SHP77 (cell line): ENCODE measurements at places on chromosomes 12 and 14.
A peak's percentile ranks its signal among the peaks of the same experiment; 100 is the strongest.

GRCh38 chr14:77612011-77612620 lies 4.3 kb downstream of the SPTLC2 start:
- no peak for DNase-seq

DNA sequence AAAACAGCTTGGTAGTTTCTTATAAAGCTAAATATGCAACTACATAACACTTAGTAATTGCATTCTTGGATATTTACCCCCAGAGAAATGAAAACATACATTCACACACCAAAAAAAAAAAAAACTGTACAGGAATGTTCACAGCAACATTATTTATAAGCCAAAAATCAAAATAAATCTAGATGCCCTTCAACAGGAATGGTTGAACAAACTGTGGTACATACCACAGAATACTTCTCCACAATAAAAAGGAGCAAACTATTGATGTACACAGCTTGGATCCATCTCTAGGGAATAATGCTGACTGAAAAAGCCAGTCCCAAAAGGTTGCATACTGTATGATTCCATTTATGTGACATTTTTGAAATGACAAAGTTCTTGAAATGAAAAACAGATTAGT lies 62.1 kb upstream of the SLC38A4 start:
- DNase-seq: no peak

DNA sequence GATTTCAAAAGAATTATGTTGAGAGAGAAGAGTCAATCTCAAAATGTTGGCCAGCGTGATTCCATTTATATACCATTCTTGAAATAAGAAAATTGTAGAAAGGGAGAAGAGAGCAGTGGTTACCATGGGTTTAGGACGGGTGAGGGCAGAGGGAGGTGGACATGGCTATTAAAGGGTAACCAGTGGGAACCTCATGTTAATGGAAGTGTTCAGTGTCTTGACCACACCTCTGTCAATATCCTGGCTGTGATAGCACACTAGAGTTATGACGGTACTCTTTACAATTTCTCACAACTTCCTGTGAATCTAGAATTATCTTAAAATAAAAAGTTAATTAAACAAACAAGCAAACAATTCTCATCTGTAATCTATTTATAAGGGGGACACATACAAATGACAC lies 821.2 kb downstream of the VRK1 start:
- no peak for DNase-seq

GRCh38 chr12:4353785-4354208 lies 25.7 kb downstream of the FGF23 start:
- no peak for DNase-seq

DNA sequence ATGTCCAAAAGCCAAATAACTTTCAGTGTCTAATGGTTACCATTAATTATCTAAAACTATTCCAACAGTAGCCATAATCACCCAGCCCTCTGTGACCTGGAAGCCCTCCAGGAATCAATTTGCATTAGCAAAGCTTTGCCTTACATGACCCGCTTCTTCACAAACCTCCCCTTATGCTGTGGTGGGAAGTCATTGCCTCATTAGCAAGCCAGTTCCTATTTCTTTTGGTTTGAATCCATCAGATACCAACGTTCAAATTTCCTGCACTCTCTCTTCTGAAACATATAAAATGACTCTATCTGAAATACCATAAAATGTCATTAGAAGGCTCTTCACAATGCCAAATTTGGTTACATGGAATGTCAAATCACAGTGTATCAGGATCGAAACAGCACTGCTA lies 268.3 kb upstream of the PRKD1 start:
- no peak for DNase-seq

GRCh38 chr12:106282457-106283097 lies 20.0 kb upstream of the TCP11L2 start:
- DNase-seq: peak; percentile 50

DNA sequence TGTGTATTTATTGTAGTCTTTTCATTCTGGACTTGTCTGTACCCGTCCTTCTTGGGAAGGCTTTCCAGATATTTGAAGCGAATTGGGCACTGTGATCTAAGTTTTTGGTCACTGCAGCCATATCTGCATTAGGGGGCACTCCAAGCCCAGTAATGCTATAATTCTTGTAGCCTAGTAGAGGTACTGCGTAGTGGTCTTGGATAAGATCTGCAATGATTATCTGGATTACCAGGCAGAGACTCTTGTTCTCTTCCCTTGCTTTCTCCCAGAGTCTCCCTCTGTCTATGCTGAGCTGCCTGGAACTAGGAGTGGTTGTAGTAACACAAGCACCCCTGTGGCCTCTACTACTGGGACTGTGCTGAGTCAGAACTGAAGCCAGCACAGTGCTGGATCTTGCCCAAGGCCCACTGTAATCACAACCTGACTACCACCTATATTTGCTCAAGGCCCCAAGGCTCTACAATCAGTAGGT lies 30.0 kb downstream of the SLC38A2 start:
- peak; percentile 15 for DNase-seq

- peak; percentile 75 for DNase-seq
Measured at GRCh38 chr14:24037658-24038037, 14.2 kb upstream of the CARMIL3 start.

- DNase-seq: no peak
Measured at GRCh38 chr12:11543457-11544158, 105.9 kb upstream of the ETV6 start.

- no peak for DNase-seq
Measured at GRCh38 chr12:132366341-132366861, 37.0 kb upstream of the GALNT9 start.

DNA sequence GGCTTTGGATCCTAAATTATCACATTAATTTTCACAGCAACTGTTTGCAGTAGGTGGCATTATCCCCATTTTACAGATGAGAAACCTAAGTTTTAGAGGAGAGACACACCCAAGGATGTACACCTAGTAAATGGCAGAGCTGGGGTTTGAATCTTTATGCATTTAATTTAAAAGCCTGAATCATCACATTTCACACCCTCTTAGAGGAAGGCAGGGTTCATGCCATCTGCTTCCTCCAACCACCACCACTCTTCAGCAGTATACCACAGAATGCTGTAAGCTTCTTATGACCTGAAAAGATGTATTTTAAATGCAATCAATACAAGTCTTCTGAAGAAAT lies 90.3 kb downstream of the CRADD start:
- no peak for DNase-seq

DNA sequence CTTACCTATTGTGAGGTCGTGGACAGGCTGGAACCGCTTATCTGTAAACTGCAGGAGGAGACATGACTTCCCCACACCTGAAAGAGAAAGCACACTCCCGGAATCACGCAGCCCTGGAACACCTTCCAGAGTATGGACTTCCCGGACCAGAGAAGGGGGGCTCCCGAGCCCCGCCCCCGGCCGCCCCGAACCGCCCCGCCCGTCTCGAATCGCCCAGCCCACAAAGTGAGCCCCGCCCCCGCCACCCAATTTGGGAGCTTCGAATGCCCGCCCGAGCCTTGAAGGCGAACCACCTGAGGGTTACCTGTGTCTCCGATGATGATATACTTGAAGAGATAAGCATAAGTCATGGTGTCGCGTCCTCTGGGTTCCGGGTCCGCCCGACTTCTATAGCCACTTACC lies 235 bp downstream of the RAB2B start:
- DNase-seq: peak; percentile 93

- DNase-seq: no peak
Measured at GRCh38 chr12:62252576-62252975, 7.6 kb upstream of the USP15 start.

GRCh38 chr14:92585981-92586937 lies 72.7 kb downstream of the RIN3 start:
- no peak for DNase-seq
